Cortex of kidney (tissue), 1 donor: ENCODE measurements at places on chromosomes 7 and 10.

- no peak for DNase-seq
These were observed 17.2 kb downstream of the EBF3 start for GRCh38 chr10:129946859-129947258.

DNA sequence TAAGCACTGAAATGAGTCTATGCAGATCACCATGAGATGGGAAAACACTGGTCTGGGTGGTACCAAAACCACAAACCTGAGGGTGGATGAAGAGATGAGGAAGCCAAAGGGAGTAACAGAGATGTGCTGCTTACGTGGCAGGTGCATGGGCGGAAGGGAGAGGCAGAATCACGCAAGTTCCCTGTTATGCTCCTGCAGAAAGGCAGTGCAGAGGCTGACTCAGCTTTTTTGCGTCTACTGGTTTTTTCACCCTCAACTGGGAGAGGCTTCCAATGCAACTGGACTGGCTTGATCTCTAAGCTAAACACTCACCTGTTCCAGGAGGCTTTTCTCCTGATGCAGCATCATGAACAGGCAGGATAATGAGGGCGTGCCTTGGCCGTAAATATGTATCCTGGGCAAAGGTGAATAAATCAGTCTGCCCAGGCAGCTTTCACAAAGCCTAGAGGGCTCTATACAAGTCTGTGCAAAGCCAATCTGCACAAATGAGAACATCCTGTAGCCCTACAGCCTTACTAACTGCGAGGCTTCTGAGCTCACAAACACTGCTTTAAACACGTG is 95.4 kb upstream of the AFAP1L2 start:
- no peak for DNase-seq

- DNase-seq = no peak
These were observed 47.7 kb downstream of the MINPP1 start for GRCh38 chr10:87552248-87552929.

- DNase-seq = no peak
These were observed 15.7 kb downstream of the HPS1 start for GRCh38 chr10:98431016-98431415.

DNA sequence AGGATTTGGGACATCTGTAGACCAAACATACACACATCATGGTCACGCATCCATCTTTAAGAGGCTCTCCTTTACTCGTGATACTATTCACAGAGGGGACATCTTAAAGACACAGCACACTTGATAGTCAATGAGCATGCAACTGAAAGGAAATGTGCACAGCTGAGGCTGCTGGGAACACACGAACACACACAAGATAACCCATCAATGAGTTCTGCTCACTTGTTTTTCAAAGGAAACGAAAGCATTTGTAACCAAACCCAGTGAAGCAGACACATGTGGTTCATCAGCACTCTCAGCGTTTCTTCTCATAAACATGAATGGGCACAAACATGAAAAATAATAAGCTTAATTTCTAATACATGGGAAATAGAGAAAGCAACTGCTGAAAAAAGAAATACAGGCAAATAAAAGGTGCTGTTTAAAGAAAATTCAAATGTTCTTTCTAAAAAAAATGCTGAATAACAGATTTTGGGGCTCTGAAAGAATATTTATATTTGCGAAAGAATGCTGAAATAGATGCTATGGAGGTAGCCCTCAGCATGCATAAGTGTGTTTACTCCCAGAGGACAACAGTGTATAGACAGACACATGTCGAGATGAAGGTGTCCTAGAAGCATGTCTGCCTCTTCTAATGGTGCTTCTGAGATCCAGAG is 59.7 kb upstream of the LAMB4 start:
- no peak for DNase-seq

- no peak for DNase-seq
These were observed 1.9 kb upstream of the ARL4A start for GRCh38 chr7:12685550-12685949.

DNA sequence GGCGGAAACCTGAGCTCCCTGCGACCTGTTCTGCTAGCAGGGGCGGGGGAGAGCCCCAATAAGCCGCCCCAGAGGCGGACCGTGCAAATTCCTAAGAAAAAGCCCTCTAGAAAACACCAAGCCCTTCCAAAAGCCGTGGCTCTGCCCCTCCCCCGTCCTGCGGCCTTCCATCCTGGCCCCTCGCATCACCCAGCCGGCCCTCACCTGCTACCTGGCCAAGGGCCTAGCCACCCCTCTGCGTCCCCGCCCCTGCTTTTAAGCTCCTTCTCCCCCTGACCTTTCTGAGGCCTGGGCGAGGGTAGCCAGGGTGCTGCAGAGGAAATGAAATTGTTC is 24.9 kb downstream of the SKIDA1 start:
- DNase-seq = no peak

- no peak for DNase-seq
These were observed 85.6 kb downstream of the ZEB1 start for GRCh38 chr10:31404640-31405039.

GRCh38 chr7:17406738-17407137 is 108.3 kb downstream of the AHR start:
- DNase-seq = no peak

- DNase-seq = no peak
These were observed 25.3 kb upstream of the NEBL start for GRCh38 chr10:20922451-20922850.

DNA sequence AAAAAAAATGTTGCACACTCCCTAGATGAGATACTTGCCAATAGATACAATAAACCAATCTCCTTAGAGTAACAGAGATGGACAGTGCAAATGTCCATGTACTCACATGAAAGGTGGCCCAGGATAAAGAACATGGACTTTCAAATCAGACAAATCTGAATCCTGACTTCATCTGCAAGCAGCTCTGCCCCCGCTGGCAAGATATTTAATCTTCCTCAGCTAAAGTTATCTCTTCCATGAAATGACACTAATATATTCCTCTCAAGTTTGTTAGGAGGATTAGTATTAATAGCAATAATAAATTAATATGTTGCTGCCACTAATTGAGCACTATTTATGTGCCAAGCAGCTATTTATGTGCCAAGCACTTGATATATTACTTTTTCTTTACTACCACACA is 148.6 kb upstream of the YAE1 start:
- no peak for DNase-seq

- DNase-seq = no peak
These were observed 298.5 kb upstream of the TPK1 start for GRCh38 chr7:145134377-145134776.

GRCh38 chr10:27252267-27253000 is 11.8 kb upstream of the ACBD5 start:
- no peak for DNase-seq

- DNase-seq = no peak
These were observed 82.6 kb upstream of the PRKG1 start for GRCh38 chr10:50991456-50992355.

GRCh38 chr10:11876324-11876723 is 53.2 kb downstream of the PROSER2 start:
- DNase-seq = no peak

DNA sequence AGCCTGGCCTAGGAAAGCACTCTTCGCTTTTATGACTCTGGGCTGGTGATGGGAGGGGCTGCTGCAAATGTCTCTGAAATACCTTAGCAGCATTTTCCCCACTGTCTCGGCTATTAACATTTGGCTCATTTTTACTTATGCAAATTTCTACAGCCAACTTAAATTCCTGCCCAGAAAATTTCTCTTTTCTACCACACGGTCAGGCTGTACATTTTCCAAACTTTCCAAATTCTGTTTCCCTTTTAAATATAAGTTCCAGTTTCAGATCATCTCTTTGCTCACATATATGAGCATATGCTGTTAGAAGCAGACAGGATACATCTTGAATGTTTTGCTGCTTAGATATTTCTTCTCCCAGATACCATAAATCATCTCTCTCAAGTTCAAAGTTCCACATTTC is 332.3 kb downstream of the ADK start:
- no peak for DNase-seq

- no peak for DNase-seq
These were observed 17.6 kb downstream of the CDNF start for GRCh38 chr10:14820010-14820774.

GRCh38 chr10:124338276-124338925 is 80.3 kb downstream of the OAT start:
- DNase-seq = no peak

- no peak for DNase-seq
These were observed 9.7 kb downstream of the DYNC1I1 start for GRCh38 chr7:95781961-95782586.

- no peak for DNase-seq
These were observed 48.7 kb upstream of the SLC35G1 start for GRCh38 chr10:93844979-93845626.

GRCh38 chr10:31580646-31581045 is 261.6 kb downstream of the ZEB1 start:
- DNase-seq = no peak

DNA sequence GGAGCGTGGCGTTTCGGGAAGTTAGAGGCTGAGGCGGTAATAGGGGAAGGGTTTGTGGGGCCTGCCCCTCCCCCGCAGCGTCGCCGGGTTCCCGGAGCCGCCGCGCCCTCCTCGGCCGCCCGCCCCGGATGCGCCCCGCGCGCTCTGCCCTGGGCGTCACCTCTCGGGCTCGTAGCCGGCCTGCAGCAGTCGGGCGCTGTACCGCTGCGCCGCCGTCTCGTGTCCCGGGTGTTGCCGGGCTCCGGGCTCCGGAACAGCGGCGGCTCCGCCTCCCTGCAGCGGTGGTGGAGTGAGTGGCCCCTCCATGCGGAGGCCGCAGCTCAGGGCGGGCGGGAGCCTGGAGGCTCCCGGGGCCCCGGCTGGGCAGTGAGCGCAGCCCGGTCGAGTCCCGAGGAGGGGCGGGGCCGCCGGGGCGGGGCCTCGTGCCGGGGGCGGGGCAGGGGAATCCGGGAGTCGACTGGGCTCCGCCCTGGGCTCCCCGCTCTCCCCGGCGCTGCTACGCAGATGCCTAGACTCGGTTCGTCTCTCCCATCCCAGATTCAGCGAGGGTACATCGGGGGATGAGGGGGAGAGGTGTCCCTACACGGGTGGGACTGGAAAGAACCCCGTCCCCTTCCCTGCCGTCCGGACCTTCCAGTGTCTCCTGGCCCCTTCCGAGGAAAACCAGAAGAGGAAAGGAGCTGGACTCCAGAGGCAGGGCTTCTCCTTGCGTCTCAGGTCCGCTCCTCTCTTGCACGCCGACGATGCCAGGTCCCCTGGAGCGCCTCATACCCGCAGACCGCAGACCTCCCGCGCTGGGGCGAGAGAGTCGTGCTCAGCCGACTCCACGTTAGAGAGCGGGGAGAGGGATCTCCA is at the start of gene IMPDH1:
TSS of gene IMPDH1 (minus strand) at position 387 of the 855 bp plus-strand sequence. CDS start at position 306, 81 bp downstream.
- DNase-seq = no peak

- DNase-seq = no peak
These were observed 14.7 kb upstream of the HABP2 start for GRCh38 chr10:113538151-113538550.

- DNase-seq = no peak
These were observed 379.1 kb downstream of the TCERG1L start for GRCh38 chr10:130932326-130933007.

GRCh38 chr7:93997868-93998267 is 6.3 kb downstream of the BET1 start:
- no peak for DNase-seq

DNA sequence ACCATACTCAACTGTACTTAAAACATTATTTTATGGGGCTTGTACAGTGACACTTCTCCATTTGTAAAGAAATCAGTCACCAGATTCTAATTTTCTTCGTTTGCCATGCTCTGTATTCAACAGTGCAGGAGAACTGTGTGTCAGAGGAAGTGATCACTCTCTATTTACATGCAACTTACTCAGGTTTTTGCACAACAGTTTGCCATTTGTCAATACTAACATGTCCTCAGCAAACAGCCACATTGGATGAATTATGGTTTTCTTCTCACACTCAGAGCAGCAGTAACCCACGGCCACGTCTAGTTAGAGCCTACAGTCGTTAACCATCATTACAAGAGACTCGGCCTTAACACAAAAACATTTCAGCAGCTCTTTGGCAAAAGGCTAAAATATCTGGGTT is 69.2 kb upstream of the SP4 start:
- no peak for DNase-seq

- no peak for DNase-seq
These were observed 10.1 kb downstream of the PSAP start for GRCh38 chr10:71840958-71841335.

GRCh38 chr7:90383422-90383821 is 19.8 kb upstream of the CLDN12 start:
- DNase-seq = no peak
